ENCODE measurements at places on chromosomes 7 and 10.

GRCh38 chr10:32299354-32299980 is 47.5 kb downstream of the EPC1 start:
- DNase-seq = no peak

DNA sequence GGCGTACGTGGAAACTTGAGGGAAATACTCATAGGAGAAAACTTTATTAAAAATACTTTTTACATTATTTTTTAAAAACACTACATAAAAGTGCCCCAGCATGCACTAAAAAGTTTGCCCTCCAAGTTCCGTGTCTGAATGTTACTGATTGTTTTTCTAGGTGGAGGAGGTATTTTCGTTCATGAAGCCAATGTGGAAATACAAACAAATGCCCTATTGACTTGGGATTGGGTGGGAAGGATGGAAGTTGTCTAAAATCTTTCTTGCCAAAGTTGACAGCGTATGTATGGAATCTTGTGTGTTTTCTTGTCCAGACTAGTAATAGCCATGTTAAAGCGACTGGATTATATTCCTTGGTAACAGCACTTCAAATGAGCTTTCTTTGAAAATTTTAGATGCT is 1.2 kb downstream of the PROSER2 start:
- DNase-seq = no peak

DNA sequence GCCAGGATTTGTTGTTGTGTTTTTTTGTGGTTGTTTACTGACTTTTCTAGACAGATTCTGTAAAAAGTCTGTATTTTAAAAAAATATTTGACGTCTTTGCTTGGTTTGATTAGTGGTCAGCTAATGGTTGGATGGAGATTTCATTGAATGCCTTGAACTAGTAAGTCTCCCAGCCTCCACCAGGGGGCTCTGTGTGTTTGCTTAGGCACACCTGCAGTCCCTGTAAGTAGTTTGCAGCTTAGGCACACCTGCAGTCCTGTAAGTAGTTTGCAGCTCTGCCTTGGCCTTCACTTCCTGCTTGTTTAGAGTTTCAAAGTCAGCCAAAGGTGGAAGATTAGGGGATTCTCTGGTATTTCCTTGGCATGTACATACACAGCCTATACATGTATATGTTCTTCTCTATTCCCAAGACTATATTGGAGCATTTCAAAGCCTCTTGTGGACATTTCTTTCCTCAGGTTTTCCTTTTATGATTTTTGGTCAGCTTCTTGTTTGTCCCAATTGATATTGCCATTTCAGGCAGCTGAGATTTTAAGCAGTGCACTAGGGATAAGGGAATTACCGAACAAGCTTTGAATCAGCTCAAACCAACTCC is 101.6 kb downstream of the CCSER2 start:
- peak; percentile 53 for DNase-seq

GRCh38 chr7:132028144-132028920 is 471.9 kb upstream of the PODXL start:
- DNase-seq = no peak

GRCh38 chr10:46520941-46521340 is 35.5 kb downstream of the GPRIN2 start:
- peak; percentile 66 for DNase-seq

- no peak for DNase-seq
These were observed 432.2 kb upstream of the KLF6 start for GRCh38 chr10:4217187-4217586.

- DNase-seq = no peak
These were observed 19.9 kb upstream of the POLR1F start for GRCh38 chr7:19728716-19729115.

- no peak for DNase-seq
These were observed 188.7 kb downstream of the PLXNA4 start for GRCh38 chr7:132387596-132387995.

- DNase-seq = no peak
These were observed 83.3 kb downstream of the NHLRC2 start for GRCh38 chr10:113937756-113938155.

DNA sequence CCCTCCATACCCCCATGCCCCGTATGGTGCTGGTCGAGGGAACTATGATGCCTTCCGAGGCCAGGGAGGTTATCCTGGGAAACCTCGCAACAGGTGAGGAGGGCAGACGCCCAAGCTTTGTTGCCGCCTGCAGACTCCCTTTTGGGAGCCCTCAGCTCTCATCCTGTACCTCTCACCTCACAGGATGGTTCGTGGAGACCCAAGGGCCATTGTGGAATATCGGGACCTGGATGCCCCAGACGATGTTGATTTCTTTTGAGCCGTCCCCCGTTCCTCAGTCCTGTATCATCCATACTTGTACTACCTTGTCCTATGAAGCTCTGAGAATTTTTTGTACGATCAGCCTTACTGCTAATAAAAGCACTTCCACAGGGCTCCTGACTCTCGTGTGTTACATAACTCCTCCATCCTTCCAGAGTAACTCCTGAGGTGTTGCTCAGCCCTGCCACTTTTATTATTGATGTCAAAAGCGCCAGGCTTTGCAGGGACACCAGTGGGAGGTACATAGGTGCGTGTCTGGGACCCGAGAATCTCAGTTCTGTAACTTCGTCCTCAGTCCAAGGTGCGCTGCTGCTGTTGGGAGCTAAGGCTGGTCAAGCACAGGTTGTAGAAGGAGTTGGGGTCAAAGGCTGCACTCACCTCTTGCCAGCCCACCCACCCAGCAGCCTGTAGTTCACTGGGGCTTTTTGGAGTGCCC is 1.1 kb downstream of the UFSP1 start:
- no peak for DNase-seq

- DNase-seq = no peak
These were observed 47.3 kb upstream of the NPFFR1 start for GRCh38 chr10:70331160-70331485.

GRCh38 chr10:49299816-49300139 is 808 bp downstream of the C10orf71 start:
- DNase-seq = no peak

GRCh38 chr10:103584216-103585010 is 90.9 kb downstream of the NEURL1 start:
- no peak for DNase-seq

GRCh38 chr7:75064801-75065200 is 8.8 kb downstream of the RCC1L start:
- no peak for DNase-seq

DNA sequence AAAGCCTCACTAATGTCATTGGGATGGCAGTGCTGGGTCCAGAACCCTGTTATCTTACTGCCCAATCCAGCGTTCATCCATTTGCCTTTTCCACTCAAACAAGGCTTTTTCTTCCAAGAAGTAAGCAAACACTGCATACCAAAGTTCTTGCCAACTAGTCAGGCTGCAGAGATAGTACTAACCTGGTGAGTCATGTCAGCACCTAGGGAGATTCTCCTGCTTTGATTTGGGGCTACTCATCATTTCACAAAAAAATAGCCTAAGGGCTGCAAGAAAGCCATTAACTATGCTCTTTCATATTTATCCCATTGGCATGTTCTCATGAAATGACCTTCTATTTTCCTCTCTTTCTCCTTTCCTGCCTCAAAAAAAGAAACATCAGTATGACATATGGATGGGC is 142.6 kb downstream of the TWIST1 start:
- DNase-seq = peak; percentile 91

DNA sequence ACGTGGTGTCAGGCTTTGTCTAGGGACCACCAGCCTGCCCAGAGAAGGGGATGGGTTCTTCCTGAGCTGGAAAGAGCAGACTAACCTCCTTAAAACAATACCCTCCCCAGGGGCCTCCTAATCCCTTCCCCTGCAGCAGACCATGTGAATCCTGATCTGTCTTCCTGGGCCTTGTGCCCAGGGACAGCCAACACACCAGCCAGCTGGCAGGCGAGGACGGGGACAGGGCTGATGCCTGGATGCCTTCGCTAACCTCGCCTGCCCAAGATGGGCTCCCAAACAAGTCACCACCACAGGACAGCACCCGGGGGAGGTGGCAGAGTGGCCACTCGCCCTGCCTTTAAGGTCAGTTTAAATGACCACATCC is 17.6 kb downstream of the PODXL start:
- no peak for DNase-seq

GRCh38 chr7:73735528-73735905 is 3.1 kb downstream of the ABHD11 start:
- no peak for DNase-seq

DNA sequence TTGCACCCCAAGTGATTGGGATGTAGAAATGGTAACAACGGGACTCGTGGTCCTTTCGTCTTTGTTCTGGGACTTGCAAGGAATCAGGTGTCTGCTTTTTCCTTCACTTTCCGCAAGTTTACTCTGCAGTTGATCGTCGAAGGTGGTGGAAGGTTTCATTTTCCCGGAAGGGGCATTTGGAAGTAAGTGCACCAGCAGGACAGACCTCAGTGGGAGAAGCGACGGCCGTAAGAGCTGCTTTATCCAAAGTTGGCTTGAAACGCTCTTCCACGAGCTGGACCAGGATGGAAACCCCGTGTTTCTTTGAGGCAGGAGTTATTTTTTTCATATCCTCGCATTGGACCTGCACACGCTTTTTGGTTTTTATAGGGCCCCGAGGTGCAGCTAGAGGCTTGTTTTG is 1.2 kb downstream of the BRI3 start:
- peak; percentile 30 for DNase-seq

- no peak for DNase-seq
These were observed 200.2 kb downstream of the ELMO1 start for GRCh38 chr7:37248396-37248861.

DNA sequence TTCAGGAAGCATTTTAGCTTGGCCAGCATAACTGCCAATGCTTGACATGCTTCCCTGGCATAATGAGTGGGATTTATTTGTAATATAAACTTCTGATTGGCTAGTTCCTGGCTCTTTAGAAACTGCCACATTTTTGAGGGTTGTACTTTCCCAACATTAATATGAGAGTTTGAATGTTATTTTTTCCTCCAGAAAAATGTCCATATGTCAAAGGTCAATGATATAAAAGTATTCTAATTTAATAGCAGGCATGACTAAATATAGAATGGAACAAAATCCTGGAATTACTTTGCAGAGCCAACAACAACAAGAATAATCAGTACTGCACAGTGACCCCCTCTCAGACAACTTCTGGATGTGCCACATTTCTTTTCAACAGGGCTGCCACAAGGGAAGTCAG is 352.6 kb downstream of the PRPF18 start:
- DNase-seq = peak; percentile 71

DNA sequence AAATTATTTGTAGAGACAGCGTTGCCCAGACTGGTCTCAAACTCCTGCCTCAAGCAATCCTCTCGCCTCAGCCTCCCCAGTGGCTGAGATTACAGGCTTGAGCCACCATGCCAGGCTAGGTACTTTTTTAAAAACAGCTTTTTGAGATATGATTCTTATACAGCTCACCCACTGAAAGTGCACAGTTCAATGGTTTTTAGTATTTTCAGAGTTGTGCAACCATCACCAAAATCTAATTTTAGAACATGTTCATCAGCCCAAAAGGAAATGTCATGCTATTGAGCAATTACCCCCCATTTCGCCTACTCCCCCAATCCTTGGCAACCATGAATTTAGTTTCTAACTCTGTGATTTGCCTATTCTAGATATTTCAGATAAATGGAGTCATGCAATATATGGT is 73.7 kb downstream of the EVX1 start:
- DNase-seq = no peak

DNA sequence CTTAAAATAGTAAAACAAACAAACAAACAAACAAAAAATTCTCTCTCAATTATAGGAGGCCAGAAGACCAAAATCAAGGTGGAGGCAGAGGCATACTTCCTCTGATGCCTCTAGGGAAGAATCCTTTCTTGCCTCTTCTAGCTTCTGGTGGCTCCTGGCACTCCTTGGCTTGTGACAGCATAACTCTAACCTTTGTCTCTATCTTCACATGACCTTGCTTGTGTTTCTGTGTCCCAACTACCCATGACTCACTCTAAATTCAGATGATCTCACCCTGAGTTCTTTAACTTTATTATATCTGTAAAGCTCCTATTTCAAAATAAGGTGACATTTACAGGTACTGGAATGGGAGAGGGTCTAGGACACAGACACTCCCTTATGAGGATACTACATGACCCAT is 88.3 kb upstream of the ANTXRL start:
- no peak for DNase-seq

DNA sequence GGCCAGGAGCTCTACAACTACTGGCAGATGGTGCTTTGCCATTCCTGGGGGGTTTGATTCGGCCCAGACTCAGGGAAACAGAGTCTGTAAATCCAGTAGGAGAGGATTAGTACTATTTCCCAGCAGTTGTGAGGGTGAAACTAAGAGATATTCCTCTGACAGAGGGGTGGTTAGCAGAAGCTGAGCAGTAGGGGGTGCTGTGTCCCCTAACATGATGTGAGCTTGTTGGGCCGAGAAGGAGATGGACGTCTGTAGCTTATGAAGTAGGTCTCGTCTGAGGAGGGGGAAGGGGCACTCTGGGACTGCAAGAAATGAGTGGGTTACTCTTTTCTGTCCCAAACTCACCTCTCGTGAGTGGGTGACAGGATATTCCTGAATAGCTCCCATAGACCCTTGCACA is 179.2 kb upstream of the MBL2 start:
- peak; percentile 22 for DNase-seq

- DNase-seq = peak; percentile 97
These were observed 79.8 kb downstream of the ABI1 start for GRCh38 chr10:26780793-26781601.

GRCh38 chr10:62978482-62978881 is 154.6 kb upstream of the NRBF2 start:
- no peak for DNase-seq

- peak; percentile 81 for DNase-seq
These were observed 41.6 kb upstream of the EPHB6 start for GRCh38 chr7:142813226-142813625.

DNA sequence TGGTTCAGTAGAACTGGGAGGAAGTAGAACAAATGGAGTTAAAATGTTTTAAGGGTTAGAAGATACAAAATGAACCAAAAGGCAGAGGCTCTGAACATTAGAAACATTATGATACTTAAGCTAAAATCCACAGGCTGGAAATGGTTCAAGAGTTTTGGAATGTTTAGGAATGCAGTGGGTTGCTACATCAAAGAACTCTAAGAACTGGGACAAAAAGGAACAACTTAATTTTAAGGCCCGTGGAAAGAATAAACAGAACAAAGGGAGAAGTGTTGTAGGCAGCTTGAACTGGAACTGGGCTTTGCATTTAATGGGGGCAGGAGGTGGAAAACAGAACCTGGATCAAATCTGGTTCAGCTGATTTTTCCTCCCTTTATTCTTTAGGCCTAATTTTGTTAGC is 3.5 kb upstream of the C7orf25 start:
- DNase-seq = peak; percentile 19

- no peak for DNase-seq
These were observed 431.9 kb downstream of the PLXDC2 start for GRCh38 chr10:20247891-20248708.
